Activated naive CD4-positive, alpha-beta T cell (primary cell): ENCODE measurements at places on chromosomes 3 and 15.
A peak's percentile ranks its signal among the peaks of the same experiment; 100 is the strongest.

DNA sequence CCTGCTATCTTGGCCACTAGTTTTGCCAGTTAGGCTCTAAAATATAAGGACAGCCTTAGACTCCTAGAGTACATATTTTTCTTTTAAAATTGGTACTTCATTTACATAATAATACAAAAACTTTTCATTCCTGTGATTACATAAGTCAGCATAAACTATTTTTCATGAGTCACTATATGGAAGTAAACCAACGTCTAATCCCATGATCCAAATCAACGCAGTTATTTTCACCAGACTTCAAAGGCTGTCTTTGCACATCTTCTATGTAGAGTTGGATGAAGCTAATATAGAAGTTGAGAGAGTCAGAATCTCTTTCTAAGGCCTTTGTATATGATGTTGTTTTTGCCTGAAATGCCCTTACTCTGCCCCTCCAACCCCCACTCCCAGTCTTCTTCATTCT lies 7.6 kb upstream of the MFSD1 start:
- DNase-seq, result no peak

GRCh38 chr3:126732281-126733060 lies 28.4 kb downstream of the CHCHD6 start:
- DNase-seq, result no peak

- DNase-seq, result peak; percentile 77
These were observed 14.7 kb downstream of the RHOV start for GRCh38 chr15:40859206-40859851.

DNA sequence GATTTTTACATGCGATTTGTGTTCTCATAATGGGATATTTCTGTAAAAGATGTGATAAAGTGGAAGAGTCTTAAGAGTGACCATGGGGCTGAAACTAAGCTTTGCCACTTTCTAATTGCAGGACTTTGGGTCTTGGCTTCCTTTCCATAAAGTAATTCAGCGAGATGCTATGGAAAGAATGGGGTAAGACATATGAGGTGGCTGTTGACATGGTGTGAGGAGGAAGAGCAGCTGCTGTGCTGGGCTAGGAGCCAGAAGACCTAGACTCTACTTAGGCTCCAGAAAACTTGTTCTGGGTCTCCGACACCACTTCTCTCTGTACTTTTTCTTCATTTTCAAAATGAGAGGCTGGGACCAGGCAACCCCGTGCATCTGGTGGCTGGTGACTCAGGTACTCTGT lies 654.5 kb upstream of the CFAP20DC start:
- no peak for DNase-seq

- no peak for DNase-seq
These were observed 66.0 kb downstream of the MESD start for GRCh38 chr15:80923668-80924067.

GRCh38 chr15:45328663-45329062 lies 49.7 kb downstream of the GATM start:
- no peak for DNase-seq

- DNase-seq, result no peak
These were observed 28.7 kb downstream of the ZIC4 start for GRCh38 chr3:147377412-147378367.

DNA sequence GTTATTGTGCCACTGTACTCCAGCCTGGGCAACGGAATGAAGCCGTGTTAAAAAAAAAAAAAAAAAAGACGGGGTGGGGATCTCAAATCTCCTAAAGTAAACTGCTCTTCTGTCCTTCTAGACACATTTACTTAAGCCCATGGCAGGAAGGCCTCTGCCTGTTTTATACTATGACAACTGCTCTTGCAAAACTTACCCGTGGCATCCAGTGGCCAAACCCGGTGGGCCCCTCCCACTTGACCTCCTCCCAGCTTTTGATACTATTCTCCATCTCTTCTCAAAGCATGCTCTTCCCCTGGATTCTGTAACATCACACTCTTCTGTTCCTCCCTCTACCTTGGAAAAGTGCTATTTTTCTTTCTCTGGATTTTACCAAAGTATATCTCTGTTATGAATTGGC lies 112.2 kb downstream of the RFTN1 start:
- no peak for DNase-seq

GRCh38 chr15:51681303-51681963 lies at the start of gene SCG3:
Gene SCG3 (plus strand): TSS chr15:51681503. CDS start chr15:51681756, 253 bp downstream.
- peak; percentile 50 for DNase-seq
